ENCODE measurements at places on chromosomes 6 and 20.

DNA sequence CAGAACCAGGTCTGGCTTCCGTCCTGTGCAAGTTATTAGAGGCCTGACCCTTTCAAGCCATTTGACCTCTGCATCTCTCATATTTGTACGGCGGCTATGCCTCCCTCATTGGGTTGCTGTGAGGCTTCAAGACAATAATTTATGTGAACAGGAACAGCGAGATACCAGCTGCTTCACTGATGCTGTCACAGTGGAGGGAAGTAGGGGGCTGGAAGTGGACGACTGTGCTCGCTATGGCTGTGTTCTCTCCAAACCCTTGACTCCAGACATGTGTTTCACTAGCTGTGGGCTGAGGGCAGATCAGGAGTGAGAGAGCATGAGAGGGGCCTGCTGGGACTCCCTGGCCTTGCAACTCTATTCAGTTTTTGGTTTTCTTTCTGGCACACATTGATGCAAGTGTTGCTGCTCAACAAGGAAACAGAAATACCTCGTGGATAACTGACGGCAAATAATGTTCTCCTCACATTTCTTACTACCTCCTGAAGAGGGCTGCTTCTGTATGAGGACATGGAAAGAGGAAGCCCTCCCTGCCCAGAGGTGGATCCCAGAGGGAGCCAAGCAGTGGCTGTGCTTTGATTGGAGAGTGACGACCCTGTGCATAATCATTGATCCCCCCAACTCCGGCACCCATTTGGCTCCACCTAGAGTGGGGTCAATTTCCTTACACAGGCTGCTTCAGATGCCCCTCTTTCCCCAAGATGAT, 34.7 kb upstream of the SCP2D1 start:
- DNase-seq: no peak

DNA sequence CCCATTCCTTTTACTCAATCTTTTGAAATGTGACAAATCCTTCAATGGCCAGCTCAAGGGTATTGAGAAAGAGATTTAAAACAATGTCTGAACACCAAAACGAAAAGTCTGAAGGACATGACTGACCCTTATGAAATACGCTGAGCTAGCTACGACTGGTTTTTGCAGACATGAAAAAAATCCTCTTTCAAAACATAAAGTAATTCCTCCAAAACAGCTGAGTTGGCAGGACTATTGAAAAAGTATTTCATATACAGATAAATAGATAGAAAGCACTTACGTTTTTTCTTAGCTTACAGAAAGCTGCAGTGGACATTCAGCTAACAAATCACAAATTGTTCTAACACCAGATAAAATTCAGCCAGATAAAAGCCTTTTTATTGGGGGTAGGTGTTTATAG, 702.7 kb upstream of the AGPAT4 start:
- no peak for DNase-seq

- no peak for DNase-seq
Observed at GRCh38 chr20:58303547-58303946, 6.0 kb upstream of the RAB22A start.

DNA sequence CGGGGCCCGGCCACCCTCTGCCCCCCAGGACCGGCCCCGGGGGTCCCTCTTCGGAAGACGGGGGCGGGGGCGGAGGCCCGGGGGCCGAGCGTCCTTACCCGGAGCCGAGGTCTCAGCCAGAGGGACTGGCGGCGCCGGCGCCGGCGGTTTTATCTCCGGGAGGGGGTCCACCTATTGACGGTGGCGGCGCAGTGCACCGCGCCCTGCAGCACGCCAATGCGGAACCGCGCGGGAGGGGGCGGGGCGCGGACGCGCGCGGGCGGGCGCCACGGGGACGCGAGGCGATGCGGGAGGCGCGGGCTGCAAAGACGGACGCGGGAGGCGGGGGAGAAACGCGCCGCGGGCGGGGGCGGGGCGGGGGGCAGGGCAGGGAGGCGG, at the start of gene EEF1A2:
Gene EEF1A2 (minus strand): TSS at position 124 of the 378 bp plus-strand sequence. CDS start 1,320 bp downstream, outside the sequence.
- peak; percentile 52 for DNase-seq

DNA sequence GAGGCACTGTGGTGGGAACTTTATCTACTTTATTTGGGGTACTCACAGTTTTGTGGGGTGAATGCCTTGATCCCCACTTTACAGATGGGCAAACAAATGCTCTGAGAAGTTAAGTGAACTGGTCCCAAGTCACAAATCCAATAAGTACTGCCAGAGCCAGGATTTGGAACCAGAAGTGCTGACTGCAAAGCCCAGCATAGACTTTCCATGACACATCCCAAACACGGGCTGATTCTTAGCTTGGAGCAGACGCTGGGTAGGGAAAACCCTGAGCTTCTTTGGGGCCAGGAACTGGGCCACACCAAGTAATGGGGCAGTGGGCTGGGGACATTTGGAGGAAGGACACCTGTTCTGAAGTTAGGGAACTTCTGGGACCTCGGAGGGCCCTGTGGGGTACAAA, 20.3 kb downstream of the RIN2 start:
- DNase-seq: no peak

- no peak for DNase-seq
Observed at GRCh38 chr6:49528571-49528970, 21.9 kb upstream of the C6orf141 start.

DNA sequence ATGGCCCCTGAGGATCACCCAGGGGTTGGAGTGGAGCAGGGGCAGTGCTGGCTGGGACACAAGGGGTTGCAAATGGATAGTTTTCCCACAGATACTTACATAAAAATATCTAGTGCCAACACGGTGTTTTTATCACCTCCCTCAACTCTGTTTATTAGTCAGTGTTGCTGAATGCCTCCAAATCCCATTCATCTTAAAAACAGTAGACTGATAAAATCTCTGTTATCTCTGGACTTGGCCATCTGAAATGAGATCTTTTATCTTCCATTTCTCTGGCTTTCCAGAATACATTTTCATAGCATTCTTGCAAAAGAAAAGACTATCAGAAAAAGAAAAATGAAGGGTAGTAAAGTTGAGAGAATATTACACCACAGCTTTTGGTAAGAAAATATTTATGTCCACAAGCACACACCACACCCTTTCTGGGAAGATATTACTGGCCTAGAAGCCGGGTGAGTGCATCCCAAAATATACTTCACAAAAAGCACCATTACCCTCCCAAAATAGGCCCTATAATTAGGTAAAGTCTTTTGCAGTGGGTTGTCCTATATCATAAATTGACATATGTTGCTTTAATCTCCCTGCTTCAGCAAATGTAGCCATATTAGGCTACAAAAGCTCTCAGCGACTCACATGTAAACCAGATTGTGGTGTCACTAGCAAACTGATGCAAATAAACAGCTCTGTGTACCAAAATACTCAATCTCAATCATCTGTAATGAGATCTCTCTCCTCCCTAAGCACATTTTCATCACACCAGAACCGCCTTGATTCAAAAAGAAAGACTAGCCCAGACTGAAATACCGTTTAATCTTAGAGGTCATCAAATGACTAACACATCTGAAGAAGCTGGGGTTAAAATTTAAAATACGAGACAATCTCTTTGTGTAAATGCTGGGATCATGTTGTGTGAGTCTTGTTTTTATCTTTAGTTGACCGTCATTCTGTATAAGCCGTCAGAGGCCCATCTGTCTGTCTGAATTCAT, 96.7 kb downstream of the FYN start:
- DNase-seq: no peak

GRCh38 chr6:12748411-12748810, 31.8 kb downstream of the PHACTR1 start:
- no peak for DNase-seq

GRCh38 chr20:57780398-57780797, 70.6 kb upstream of the PMEPA1 start:
- no peak for DNase-seq

GRCh38 chr6:14807130-14807529, 438.7 kb upstream of the JARID2 start:
- no peak for DNase-seq

DNA sequence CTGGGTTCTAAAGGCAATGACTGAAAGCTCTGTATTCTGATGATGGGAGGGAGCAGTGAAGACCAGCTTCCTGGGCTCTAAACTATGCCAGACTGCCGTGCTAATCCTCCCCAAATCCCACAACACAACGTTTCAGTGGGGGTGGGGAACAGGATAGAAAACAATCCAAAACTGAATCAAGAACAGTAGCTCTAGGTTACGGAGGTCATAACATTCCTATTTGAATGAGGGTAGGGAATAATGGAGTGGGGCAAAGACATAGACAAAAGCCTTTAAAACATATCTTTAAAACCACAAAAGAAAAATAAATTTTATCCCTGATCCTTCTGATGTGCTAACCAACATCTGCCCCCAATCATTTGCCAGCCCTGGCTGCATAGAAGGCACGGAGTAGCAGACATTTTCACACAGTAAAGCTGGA, 7.8 kb downstream of the USP49 start:
- no peak for DNase-seq

- no peak for DNase-seq
Observed at GRCh38 chr20:14055127-14055742, 59.9 kb downstream of the MACROD2 start.

DNA sequence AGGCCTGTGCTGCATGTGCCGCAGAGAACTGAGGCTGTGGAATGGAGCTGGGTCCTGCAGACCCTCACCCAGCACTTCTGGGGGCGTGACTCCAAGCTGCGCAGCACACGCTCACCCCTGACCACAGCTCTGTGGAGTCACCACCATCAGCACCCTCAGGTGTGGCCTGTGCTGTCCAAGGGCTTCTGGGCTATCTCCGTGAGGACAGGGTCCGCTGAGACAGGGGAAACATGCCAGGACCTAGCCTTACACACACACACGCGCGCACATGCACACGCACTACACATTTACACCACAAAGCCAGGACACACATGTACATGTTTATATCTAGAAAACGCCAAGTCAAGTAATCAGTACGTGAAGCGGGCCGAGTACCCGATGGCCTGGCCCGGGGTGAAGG, 26.8 kb upstream of the TCFL5 start:
- DNase-seq: no peak

DNA sequence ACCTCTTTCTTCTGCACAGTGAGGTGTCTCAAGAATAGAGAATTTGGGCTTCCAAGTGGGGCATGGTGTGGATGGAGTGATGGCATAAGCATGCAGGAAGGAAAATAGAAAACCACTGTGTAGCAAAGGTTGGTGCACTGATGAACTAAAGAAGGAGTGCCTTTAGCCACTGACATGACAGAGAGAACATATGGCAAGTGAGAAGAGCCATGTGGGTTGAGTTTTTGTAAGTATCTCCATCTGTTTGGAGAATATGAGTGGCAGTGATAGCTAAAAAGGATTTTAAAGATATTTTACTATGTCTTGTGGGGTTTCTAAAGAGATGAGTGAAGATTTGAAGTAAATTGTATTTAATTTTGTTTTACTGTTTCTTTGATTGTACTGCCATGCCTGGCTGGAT, 160.5 kb upstream of the GRIK2 start:
- DNase-seq: no peak
